ENCODE measurements at places on chromosomes 5 and 9.
A peak's percentile ranks its signal among the peaks of the same experiment; 100 is the strongest.

GRCh38 chr5:1975898-1976765 is 93.4 kb upstream of the IRX4 start:
- no peak for DNase-seq

DNA sequence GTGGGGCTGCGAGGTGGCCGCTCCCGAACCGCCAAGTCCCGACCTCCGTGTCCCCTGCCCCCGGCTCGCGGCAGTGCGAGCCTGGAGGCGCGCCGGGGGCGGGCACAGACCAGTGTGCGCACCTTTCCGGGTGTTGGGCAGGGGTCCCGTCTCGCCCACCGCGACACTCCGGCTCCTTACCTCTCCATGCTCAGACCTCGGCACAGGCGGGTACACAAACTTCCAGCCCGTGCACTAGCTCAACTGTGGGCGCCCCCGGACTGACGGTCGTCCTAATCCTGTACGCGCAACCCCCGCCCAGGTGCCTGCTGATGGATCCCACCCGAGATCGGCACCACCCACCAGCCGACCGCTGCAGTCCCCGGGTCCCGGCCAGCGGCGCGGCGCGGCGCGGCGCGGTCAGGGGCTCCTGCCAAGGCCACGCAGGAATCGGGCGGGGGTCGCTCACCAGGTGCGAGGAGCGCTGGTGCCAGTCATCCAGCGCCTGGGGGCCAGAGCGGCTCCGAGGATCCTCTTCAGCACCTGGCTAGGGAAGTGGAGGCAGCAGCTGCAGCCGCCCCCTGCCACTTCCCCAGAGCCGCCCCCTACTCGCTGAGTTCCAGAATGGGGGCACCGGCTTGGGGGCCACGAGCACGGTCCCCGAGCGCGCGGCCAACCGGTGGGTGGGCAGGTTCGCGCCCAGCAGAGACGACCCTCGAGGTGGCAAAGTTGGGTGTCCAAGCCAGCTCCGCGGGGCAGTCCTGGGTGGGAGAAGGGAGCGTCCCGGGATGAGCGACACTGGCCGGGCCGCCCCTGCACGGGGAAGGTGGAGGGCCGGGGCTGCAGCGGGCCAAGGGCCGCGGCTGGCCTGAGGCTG is 511 bp downstream of the SEMA5A start:
- no peak for DNase-seq

GRCh38 chr5:137022725-137023124 is 476.4 kb downstream of the SPOCK1 start:
- DNase-seq, result no peak

- DNase-seq, result no peak
These were observed 69.4 kb downstream of the PSMB7 start for GRCh38 chr9:124345751-124346281.

GRCh38 chr5:96235008-96235910 is 197.8 kb downstream of the PCSK1 start:
- DNase-seq, result no peak

GRCh38 chr9:38286357-38286756 is 106.1 kb upstream of the ALDH1B1 start:
- DNase-seq, result no peak

DNA sequence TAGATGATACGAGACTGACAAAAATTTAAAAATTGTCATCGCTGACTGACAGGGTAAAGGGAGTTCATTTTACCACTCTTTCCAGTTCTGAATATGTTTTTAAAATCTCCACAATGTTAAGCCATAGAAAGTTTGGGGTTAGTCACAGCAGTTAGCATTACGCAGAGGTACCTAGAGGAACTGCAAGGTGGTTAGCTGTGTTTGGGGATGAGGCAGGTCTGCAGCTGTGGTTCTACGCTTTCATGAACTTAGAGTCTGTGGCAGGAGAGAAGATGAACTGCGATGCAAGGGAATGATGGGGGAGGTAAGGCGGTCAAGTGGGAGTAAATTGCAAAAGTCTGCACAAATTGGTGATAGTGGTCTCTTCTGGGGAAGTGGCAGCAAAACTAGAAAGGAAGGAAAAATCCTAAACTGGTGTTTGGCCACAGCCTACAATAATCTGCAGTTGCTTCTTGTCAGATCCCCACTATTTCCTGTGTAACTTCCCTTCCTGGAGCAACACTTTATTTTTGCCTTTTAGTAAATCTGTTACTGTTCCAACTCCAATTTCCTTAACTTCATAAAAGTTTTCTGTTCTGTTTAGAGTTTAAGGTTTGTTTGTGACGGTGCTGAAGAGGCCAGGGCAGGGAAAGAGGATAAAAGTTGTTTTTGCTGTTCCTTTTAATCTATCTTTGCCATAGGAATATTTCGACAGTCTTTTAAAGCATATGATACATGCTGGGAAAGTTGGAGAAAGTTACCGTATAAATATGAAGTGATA is 38.6 kb upstream of the SNX2 start:
- DNase-seq, result no peak

DNA sequence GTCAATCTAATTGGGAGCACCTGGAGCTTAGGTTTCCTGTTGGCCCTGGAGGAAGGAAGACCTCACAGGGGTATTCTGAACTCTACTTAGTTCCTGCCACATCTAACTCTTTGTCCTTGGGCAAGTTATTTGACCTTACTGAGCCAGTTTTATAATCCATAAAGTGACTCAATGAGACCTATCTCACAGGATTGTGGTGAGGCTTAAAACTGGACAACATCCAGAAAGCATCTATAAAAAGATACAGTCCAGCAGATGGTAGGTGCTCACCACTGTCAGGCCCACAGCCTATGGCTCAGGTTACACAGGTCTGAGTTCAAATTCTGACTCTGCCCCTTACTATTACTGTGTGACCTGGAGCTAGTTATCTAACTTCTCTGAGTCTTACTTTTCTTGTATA is 23.3 kb downstream of the KCNV2 start:
- no peak for DNase-seq

GRCh38 chr9:33714989-33715388 is 80.4 kb upstream of the PRSS3 start:
- DNase-seq, result no peak

DNA sequence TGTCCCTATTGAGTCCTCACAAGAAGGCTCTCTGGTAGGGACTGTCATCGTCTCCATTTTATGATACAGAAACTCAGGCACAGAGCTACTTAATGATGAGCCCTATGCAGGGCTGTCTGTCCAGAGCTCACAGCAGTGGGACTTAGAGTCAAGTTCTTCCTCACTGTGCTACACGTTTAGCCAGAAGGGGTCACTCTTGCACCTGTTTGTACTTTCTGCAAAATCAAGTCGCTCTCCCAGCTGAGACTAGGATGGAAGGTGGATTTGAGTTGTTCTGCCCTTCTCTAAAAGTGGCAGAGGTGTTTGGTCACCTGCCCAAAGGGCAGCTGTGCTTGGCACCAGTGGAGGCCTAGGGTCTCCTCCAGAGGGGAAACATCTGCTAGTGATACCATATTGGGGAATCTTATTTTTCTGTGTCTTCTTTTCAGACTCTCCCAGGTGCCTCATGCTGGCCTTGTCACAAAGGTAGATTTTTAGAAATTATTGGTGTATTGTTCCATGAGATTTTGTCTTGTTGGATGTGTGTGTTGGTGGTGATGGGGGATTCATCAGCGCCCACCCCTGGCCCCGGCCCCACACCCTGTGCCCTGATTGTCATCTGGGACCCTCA is 104.2 kb downstream of the PPARGC1B start:
- DNase-seq, result peak; percentile 57

GRCh38 chr5:117220730-117221129 is 646.1 kb upstream of the SEMA6A start:
- DNase-seq, result no peak

- peak; percentile 24 for DNase-seq
These were observed 628 bp downstream of the ATOSB start for GRCh38 chr9:35114840-35115628.

DNA sequence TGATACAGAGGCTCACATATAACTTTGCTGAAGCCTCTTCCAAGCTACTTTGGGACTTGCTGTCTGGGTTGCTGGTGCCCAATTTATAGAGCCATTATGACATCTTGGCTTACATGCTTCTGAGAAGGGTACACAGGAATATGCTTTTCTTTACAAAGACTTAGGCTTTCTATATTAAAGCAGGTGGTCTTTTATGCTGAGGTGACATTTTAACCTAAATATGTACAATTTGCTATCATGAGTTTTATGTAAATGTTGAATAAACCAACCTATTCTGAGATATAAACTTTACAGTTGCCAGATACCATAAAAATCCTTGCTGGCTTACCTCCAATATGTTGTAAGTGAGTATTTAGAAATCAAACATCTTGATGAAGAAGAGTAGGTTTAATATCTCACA is 509.2 kb upstream of the CHD1 start:
- no peak for DNase-seq

DNA sequence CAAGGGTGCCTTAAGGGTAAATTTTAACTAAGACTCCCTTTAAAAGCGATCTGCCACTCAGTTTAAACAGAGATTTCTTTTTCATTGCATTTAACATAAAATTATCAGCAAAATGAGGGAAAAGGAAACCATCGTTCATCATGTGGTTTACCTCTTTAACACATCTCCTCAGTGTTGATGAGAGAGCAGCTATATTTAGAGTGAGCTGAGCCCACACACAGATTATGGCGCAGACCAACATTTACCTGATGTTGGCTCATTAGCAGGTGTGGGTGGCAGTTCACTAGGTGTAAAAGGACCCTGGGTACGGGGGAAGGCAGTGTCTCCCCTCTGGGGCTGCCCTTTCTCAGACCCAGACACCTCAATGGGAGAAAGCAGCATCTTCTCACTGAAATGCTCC is 149.8 kb downstream of the ENTREP1 start:
- DNase-seq, result no peak

GRCh38 chr5:139651043-139651834 is 3.1 kb downstream of the CXXC5 start:
- no peak for DNase-seq

DNA sequence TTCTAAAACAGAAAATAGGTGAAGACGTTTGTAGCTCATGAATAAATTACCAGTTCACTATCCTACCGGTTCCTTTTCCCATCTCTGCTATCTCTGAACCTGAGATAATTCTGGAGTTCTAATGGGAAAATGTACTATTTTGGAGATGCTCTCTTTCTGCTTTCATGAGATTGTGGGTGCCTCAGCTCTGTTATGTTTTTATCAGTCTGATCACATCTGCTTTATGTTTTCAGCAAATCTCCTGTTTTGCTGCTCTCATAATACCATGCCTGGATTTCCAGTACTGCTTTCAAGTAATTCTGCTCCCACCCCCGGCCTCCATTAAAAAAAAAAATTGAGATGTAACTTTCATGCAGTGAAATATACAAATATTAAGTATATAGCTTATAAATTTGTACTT is 9.1 kb upstream of the SUSD1 start:
- no peak for DNase-seq

GRCh38 chr5:120419127-120419526 is 45.0 kb upstream of the PRR16 start:
- no peak for DNase-seq

- no peak for DNase-seq
These were observed 200.1 kb downstream of the MEF2C start for GRCh38 chr5:88682881-88683361.

DNA sequence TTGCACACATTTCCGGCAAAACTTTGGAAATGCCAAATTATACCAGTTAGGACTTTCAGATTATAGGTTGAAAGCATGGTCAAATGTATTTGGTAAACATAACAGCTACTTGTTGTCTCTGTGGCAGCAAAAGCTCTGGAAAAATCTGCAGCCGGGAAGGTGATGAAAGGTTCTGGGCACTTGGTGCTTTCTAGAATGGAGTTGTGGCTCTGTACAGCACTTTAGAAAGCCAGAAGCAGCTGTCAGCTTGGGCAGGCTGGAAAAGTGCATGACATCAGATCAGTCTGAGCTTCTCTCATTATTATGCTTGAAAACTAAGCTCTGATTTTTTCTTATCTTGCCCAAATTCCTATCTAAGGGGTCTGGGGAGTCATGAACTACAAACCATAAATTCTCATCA is 118.6 kb upstream of the MAST4 start:
- no peak for DNase-seq

GRCh38 chr5:149035372-149035790 is 27.5 kb downstream of the SH3TC2 start:
- peak; percentile 43 for DNase-seq

DNA sequence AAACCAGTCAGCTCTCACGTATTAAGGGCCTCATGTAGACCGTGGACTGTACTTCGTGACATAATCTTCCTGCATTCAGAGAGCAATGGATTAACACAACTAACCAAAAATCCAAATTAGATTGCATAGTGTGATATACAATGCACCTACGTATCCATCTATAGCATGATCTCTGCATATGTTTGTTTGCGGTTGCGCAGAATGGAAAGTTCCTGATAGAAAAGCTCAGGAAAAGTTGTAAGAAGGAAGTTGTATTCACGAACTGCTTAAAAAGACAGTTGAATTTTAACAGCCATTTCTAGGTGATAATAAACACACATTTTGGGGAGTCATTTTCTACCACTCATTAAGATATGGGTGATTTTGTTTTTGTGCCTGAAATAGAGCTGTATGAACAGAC is 869.0 kb downstream of the TLE4 start:
- no peak for DNase-seq

Data from GM04504 (cell line).